NCI-H526 treated with DMSO at 0.1 percent for 48 hours (cell line): ENCODE measurements at places on chromosomes 2 and 18.

GRCh38 chr2:109670556-109671411, 56.6 kb downstream of the SOWAHC start:
- DNase-seq = no peak

- no peak for DNase-seq
Observed at GRCh38 chr2:64695721-64696261, 42.1 kb upstream of the SERTAD2 start.

GRCh38 chr2:32614084-32614483, 13.8 kb upstream of the TTC27 start:
- no peak for DNase-seq

DNA sequence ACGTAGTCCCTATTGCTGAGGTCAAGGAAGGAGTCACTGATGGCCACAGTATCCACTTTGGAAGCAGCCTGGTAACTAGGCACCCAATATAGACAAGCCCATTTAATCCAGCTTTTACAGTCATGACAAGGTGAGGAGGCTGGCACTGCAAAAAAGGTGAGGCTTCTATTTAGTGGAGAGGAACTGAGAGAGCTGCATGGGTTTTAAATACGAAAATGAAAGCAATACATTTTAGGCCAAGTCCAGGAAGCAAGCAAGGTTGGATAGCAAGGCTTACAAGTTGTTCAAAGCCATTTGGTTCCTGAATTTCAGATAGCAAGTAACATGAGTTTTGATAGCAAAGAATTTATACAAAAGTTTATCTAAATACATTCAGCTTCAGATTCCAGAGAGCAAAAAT, 80.4 kb downstream of the SGPP2 start:
- DNase-seq = no peak

DNA sequence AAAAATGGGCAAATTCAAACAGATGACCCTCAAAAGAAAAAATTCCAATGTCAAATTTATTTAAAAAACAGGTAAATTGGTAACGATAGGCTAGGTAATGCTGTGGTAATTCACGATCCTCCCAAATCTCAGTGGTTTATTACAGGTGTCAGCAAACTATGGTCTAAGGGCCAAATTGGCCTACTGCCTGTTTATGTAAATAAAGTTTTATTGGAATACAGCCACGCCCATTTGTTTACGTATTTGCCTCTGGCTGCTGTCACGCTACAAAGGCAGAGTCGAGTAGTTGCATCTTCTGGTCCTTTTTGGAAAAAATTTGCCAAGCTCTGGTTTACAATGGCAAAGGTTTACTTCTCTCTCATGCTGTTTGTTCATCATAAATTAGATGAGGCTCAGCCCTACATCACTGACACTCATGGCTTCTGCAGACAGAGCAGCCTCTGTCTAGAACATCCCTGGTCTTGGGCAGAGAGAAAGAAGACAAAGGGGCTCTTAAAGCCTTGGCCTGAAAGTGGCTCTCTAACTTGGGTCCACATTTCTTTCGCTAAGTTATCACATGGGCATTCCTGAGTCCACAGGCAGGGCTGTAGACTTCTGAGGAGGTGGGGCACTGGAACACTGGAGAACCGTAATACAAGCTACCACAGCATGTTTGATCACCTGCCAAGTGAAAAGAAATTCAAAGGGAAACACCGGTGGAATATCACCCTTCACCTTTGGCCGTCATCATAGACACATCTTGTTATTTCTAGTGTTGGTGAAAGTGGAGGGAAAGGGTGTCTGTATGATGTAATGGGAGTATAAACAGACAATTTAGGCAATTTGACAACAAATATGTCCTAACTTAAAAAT, 34.8 kb downstream of the SP110 start:
- DNase-seq = no peak

DNA sequence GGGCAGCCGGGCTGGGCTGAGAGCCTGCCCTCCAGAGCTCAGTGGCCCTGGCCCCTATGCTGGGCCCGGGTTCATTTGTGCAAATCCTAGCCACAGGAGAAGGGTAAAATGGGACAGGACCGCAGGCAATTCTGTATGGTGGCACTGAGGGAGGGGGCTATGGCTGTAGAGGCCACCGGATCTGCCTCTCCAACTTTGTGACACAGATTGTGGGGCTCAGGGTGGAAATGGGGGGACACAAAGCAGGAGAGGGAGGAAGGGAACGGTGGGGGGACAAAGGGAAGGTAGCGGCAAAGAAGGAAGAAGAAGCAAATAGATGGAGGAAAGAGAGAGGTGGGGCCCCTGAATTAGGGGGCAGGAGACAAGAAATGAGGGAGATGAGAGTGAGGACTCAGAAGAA, 201.1 kb downstream of the SMAD2 start:
- no peak for DNase-seq
